Adrenal gland (tissue), 19 donors: ENCODE measurements at places on chromosomes 5 and 9. TPM values are rescaled to one million over a fixed set of nuclear protein-coding genes. Genes with fewer than 3 reads are reported as not detected.

DNA sequence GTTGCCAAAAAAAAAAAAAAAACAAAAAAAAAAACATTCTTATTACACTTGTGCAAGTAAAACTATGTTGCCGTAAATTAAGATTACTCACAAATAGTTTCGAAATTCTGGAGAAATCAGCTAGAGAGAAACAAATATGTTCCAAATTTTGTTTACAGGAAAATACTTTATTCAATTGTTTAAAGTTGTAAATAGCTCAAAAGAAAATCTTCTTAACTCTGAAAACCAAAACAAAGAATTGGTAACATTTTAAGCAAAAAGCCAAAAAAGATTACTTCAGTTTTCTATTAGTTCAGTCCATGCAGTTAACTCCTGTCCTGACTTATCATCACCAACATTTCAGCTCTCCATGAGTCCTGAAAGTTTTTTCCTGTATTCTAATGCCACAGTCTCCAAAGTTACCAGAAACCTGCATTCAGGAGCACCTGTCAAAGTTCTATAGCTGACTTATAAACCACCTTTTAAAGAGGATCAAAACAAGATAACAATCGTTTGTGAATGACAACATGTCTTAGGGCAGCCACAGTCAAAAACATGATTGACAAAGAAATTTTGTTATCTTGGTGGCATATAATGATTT lies 194.1 kb downstream of the RANBP17 start:
- DNase-seq: no peak

DNA sequence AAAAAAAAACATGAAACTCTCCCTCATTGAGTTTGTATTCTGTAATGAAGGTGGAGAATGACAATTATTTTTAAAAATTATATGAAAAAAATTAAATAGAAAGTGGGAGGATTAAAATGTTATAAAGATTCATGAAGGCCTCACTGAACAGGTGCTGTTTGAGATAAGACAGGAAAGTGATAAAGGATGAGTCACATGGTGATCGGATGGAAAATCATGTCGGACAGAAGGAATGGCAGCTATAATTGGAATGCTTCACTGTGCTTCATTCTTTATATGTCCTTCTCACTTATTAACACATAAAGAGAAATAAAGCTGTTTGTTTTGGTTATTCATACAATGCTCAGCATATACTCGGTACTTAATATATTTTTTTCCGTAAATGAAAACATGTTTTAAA lies 464.5 kb upstream of the RGMB start:
- no peak for DNase-seq

Gene MYOZ3
- total RNA-seq: 0.55 TPM

Gene TAS2R1
- not detected for total RNA-seq

DNA sequence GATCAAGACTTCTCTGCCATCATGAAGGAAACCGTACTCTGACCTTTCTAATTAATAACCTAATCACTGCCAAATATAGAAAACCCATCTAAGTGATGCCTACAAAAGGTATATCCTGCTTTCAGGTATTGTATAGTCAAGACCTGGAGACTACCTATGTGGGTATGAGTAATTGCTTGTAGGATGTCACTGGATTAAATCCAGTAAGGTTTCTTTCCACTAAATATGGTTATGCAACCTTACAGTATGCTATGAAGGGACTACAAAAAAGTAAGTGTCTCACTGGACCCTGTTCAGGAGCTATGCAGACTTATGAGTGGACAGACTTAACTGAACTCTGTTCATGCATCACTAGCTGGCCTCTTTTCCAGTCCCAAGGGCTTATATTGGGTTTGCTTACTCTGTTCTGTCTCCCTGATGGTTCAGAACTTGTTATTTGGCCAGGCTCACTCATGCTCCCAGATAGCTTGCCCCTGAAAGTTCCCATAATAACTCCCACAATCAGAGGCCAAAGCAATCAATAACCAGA lies 51.1 kb downstream of the PDE6A start:
- DNase-seq: no peak

DNA sequence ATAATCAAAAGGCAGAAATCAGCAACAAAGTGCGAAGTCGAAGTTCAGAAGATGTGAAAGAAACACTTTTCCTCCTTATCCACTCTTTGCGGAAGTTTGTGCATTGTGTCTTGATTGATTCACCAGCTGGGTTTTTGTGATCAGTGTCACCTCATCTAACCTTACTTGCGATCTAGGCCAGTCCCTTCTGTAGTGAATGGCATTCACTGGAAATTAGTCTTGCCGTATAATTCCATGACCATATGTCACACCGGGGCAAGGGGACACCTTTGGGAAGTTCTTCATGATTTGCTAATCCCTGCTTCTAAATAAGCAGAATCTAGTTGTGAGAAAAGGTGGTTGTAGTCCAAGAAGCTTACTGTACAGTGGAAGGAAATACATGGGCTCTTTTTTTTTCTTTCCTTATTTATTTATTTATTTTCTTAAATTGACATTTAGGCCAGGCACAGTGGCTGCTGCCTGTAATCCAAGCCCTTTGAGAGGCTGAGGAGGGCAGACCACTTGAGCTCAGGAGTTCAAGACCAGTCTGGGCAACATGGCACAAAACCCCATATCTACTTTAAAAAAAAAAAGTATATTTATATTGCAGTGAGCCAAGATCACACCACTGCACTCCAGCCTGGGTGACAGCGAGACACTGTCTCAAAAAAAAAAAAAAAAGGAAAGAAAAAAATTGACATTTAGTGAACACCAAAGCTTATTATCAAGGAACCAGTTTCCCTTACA lies 7.8 kb downstream of the RAI14 start:
- DNase-seq: no peak
